A172 (cell line): ENCODE measurements at places on chromosomes 16 and 17.

GRCh38 chr16:77723108-77723514 lies 797 bp downstream of the NUDT7 start:
- peak; percentile 63 for DNase-seq

DNA sequence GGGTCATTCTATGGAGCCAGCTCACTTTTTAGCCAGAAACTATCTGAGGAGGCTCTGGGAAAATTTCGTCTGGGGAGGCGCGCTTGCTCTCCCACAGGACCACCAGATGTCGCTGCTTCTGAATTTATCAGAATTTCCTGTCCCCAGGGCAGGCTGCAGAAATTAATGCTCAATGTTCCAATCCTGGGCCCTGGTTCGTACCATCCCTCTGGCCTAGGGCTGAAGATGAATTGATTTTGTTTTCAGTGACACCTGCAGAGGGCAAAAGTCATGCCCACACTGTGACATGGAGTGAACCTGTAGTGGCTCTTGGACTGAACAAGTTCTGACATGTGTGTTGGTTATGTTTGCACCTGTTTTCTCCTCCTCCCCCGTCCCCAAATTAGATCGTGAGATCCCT lies 482.6 kb downstream of the NPIPA7 start:
- peak; percentile 14 for DNase-seq

DNA sequence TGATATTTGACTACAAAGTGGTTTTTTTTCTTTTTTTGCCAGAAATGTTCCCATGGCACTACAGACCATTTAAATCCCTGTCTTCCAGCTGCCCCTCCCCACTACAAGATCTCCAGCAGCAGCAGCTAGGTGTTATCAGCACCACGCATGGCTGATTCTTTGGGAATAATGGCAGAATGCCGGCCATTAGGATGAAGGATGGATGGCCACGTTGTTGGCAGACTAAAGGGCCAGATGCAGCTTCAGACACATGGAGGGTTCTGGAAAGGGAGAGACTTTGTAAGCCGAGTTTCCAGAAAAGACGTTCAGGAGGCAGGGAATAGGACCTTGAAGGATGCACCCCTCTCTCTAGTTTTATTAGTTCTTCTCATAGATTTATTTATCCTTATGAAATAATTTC lies 10.3 kb upstream of the MED9 start:
- DNase-seq: no peak

- no peak for DNase-seq
These were observed 362.2 kb downstream of the WWOX start for GRCh38 chr16:78461496-78462287.

- no peak for DNase-seq
These were observed 17.1 kb upstream of the TMEM94 start for GRCh38 chr17:75439287-75439686.

- DNase-seq: no peak
These were observed 57.3 kb upstream of the AMZ2 start for GRCh38 chr17:68190495-68190894.

- DNase-seq: no peak
These were observed 27.8 kb downstream of the CYB5D2 start for GRCh38 chr17:4170639-4171280.

DNA sequence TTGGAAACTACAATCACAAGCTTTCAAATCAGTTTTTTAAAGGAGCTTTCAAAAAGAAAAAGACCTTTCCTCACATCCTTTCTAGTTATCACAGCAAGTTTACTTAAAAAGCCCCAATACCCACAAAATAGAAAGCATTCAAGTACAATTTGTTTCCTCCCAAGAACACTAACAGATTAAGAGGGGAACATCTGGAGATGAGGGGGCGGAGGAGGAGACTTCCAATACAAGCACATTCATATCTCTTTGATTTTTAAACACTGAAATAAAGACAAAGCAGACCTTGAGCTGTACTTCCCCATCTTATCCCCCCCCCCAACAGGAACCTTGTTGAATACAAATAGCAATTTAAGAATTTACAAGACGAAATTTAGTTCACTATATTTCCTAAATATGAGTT lies 2.0 kb downstream of the YWHAE start:
- no peak for DNase-seq

DNA sequence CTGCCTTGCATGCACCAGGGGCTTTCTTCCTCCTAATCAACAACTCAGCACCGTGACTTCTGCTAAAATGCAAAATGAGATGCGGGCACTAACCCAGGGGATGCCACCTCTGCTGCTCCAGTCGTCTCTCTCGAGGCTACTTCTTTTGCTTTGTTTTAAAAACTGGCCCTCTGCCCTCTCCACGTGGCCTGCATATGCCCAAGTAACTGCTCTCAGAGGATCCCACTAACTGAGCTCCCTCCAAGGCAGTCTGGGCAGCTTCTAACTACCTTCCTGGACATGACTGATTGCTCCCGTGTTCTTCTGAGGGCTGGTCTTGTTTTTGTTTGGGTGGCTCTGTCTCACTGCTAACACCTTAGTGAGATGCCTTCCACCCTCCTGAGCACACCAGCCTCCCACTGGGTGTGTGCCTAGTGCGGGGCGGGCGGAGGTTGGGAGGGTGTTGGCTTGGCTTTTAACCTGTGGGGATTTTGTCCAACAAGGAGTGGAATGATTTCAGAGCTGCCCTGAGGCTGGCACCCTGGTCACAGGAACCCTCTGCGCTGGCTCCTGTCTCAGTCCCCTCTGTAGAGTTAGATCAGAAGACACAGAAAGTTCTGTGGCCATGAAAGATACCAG lies 8.9 kb upstream of the LGALS9 start:
- DNase-seq: no peak

DNA sequence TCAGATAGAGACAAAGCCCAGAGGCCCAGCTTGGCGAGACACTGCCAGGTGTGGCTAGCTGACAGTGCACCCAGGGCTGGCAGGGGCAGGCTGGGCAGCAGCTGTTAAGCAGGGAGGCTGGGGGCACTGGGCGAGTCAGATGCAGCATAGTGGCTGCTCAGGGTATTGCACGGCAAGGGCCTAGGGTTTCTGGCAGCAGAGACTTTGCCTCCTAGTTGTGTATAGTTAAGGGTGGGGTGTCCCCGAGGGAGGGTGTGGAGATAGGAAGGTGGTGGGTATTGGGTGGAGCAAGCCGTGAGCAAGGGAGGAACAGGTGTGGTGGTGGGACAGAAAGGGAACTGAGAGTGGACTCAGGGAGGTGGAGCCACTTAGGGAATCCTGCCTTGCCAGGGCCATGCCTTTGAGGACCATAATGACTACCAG lies 66.0 kb downstream of the SMPD3 start:
- DNase-seq: no peak

DNA sequence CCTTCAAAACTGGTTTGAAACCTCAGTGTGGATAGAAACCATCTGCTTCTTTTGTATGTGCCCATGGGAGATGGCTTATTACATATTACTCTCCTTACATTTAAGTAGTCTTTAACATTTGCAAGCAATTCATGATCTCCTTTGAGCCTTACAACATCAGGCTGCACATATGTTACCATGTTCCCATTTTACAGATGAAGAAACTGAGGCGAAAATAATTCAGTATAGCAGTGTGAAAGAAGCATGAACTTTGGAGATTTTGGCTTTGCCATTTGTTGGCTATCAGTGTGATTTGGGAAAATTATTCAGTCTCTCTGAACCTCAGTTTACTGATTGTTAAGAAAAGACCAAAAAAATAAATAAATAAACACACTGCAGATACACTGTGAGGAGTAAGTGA lies 15.7 kb downstream of the GNAO1 start:
- no peak for DNase-seq

DNA sequence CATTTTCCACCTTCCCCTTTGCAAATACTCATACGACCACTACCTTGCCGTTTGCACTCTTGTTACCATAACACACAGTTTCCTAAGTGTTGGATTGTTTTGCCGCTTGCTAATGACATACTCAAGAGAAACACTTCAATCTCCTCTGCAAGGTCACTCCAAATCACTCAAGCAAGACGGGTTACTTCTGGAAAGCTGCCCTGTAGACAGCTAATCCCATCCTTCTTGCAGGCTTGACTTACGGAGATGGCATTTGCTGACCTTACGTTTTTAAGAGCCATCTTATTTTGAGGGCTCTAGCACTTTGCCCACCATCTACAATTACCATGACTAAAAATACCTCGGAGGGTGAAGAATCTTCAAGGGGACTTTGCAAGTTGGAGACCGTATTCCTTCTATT lies 46.2 kb downstream of the MYH3 start:
- no peak for DNase-seq
